Thoracic aorta (tissue), 2 donors: ENCODE measurements at places on chromosomes 12 and 14.

- DNase-seq: no peak
These were observed 24.7 kb upstream of the ADIPOR2 start for GRCh38 chr12:1666215-1666614.

DNA sequence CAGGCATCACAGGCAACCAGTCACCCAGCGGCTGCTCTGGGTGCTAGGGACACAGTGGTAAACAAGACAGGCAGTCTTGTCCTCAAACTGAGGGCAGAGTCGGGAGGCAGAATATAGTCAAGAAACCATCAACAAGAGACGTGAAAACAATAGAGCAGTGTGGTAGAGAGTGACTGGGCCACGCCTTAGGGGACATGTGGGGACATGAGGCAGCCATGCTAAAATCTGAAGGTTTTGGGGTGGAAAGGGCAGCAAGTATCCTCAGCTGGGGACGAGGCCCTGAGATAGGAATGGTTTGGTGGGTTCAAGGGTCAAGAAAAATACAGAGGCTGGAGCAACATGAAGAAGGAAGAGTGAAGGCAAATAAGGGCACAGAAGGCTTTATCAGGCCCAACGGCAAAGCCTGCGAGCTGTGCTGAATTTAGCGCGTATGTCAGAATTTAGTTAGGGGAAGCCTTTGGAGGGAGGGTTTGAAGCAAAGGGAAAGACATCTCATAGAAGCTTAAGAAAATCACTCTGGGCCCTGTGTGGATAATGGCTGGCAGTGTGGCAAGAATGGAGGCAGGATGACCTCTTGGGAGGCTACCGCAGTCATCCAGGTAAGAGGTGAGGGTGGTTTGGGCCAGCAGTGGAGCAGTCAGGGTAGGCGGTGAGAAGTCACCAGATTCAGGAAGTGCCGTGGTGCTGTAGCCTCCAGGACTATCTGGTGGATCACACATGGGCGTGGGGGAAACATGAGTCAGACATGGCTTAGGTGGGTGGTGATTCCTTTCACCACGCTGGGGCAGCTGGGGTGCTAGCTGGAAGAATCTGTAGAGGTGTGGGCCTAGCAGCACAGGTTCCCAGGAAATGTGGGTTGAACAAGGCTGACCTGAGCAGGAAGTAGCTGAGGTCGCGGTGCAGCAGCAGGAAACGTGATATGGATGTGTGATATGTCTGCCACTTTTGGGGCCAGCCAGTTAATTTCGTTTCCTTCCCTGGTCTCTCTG is 3.0 kb downstream of the EVL start:
- no peak for DNase-seq

- DNase-seq: no peak
These were observed 1.8 kb upstream of the MEG3 start for GRCh38 chr14:100824091-100824551.

DNA sequence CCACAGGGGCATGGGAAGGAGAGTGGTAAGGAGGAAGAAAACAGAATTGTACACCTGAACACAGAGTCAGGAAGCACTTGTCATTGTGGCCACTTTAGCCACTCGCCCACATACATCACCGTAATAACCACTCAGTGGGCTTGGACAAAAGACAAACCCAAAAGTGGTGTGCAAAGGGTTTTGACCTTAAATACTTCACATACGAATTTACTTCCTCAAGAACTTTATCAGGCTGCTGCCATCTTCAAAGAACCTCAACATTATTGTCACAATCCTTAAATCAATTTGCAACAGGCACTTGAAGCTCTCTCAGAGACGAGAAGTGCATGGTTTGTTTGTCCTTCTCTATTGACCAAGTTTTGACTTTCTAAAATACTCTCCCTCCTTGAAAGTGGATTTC is 187.3 kb upstream of the EGLN3 start:
- no peak for DNase-seq

DNA sequence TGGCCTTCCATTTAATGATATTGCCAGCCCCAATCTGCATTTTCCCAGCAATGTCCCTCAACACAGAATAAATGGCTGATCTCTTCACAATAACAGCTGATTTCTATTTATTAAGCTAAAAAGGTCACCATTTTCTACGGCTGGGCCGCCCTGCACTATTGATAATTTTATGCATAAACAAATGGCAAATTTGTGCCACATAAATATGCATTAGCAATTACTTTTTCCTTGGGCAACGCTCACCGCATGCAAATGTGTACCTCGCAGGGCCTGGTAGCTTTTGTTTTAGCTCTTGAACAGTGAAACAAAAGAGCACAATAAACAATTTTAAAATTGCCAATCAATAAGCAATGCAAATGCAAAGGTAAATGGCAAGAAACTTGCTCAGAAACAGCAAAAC is 331.9 kb upstream of the SOX5 start:
- no peak for DNase-seq

DNA sequence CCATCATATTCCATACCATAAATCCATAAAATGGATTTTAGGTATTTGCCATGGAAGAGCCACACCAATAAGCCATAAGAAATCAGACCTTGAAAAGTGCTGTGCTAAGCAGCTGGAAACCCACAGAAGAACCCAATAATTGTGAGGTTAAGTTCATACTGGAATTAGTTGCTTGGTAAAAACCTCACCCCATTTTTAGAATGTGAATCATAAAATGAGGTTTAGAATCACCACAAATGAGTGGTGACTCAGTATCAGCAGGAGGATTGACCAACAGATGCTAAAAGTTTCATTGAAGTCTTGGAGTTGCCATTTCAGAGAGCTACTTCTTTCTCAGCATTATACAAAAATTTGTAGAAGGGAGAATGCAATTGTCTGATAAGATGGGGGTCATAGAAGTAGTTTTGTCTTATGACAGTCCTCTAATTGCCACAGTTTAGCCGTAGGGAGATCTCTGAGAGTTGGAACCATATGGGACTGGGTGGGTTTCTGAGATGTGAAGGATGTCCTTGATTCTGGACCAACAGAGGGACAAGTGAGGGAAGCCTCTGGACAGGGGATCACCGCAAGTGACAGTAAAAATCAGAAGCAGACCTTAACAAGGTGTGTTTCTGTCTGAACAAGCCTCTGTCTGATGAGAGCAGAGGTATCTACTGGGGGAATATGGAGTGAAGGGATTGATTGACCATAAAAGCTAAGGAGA is 1.4 kb upstream of the STON2 start:
- DNase-seq: no peak

DNA sequence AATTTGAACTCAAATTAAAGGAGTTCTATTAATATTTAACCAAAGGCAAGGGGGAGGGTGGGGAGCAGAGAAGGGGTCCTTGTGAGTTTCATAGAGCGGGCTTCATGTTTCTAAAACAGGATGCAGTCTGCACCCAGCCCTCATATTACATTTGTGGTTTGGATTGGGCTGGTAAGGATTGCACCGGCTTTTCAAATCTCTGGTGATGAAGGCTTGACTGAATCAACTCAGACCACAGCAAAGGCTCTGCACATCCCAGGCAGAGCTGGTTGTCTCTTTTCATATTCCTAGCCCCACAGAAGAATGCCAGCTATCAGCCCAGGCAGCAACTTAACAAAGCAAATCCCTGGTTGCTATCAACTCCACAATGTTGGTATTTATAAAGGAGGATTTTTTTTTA is 1221.4 kb downstream of the VRK1 start:
- no peak for DNase-seq

- DNase-seq: no peak
These were observed 19.5 kb upstream of the SPIC start for GRCh38 chr12:101455685-101456084.

GRCh38 chr12:52221912-52222457 is 11.1 kb upstream of the KRT7 start:
- no peak for DNase-seq
